ENCODE measurements at places on chromosomes 7 and 10. TPM values are rescaled to one million over a fixed set of nuclear protein-coding genes. Genes with fewer than 3 reads are reported as not detected.

- H3K4me3 ChIP-seq: no peak overlapping the region
- no peaks in the 10 kb centered on the region for H3K36me3 ChIP-seq
- DNase-seq: no peak
- H3K4me1 ChIP-seq: no peaks in the 10 kb centered on the region
These were observed 71.1 kb downstream of the ATAD1 start for GRCh38 chr10:87746911-87747310.

DNA sequence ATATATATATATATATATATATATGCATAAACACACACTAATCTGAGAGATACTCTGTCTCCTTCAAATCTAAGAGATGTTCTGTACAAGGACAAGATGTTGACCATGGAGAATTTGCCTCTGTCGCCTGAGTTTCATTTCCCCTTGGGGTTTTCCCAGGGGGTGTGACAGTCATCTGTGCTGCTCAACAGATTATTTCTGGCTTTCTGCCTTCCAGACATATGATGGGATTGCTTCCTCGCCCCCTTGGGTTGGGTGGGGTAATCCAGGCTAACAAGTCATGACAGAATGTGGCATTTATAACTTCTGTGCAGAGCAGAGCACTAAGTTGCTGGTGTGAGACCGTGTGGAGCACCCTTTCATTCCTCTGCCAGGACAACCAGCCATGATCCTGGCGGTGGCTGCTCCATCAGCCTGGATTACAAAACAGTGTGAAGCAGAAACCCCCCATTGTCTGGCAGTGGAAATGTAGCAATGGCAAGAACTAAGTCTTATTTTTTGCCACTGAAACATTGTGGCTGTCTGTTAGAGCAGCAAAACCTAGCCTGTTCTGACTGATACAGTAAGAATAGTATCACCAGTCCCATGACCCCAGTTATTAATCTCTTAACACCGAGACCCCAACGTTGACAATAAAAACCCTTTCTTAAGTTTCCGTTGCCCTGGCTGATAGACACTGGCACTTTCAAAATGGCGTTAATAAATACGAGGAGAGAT is 13.7 kb upstream of the USP6NL start:
- H3K27ac ChIP-seq: no peak overlapping the region
- H3K27me3 ChIP-seq: no peaks in the 10 kb centered on the region
- no peaks in the 10 kb centered on the region for H3K36me3 ChIP-seq
- no peak overlapping the region for H3K4me3 ChIP-seq

GRCh38 chr7:2913760-2914387 is 69.8 kb upstream of the GNA12 start:
- DNase-seq: no peak
- H3K4me3 ChIP-seq: no peak overlapping the region
- no peaks in the 10 kb centered on the region for H3K27me3 ChIP-seq

Gene FGF8
- 2.7 TPM for total RNA-seq

Measured in HCT116 (cell line).